ENCODE measurements at places on chromosomes 4 and X. TPM values are rescaled to one million over a fixed set of nuclear protein-coding genes. Genes with fewer than 3 reads are reported as not detected.
A peak's percentile ranks its signal among the peaks of the same experiment; 100 is the strongest.

Gene TLR6
- total RNA-seq = 1.3 TPM

DNA sequence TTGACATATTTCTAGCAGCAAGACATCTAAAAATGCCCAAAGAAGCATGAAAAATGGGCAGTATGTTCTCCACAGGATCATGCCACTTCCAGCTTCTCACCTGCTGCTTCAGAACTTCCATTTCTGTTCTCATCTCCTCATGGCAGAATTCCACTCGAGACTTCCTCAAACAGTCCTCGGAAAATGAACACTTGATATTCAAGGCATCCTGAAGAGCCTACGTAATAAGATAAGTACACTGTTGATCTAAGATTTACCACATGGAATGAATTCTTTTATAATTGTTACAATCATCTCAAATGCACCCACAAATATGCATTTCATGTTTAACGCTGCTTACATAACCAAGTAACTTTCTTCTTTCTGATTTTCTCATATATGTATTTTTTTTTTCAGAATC lies 14.1 kb downstream of the TNIP3 start:
- no peak for DNase-seq

Gene IGSF1
- total RNA-seq = 0.66 TPM

- peak; percentile 43 for DNase-seq
Measured at GRCh38 chr4:78592088-78592783, 40.7 kb downstream of the ANXA3 start.

- peak; percentile 46 for DNase-seq
Measured at GRCh38 chrX:39895218-39896110, 202.3 kb downstream of the BCOR start.

- DNase-seq = peak; percentile 58
Measured at GRCh38 chrX:103175944-103176753, 38.8 kb upstream of the BEX4 start.

DNA sequence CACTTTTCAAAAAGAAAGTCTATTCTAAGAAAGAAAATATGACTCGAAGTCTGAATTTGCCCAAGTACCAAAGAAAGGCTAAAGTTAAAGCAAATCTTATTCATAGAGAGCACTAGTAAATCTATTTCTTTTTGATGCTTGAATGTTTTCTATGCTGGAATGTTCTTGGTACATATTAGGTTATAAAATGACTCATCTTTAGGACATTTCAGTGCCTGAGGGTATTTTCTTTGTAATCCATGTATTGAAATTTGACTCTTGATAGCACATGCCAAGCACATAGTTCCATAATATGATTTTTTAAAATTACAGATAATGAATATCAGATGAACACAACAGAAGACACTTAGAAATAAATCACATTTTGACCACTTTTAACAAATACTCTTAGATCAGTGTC lies 232.8 kb downstream of the TRIML1 start:
- no peak for DNase-seq

DNA sequence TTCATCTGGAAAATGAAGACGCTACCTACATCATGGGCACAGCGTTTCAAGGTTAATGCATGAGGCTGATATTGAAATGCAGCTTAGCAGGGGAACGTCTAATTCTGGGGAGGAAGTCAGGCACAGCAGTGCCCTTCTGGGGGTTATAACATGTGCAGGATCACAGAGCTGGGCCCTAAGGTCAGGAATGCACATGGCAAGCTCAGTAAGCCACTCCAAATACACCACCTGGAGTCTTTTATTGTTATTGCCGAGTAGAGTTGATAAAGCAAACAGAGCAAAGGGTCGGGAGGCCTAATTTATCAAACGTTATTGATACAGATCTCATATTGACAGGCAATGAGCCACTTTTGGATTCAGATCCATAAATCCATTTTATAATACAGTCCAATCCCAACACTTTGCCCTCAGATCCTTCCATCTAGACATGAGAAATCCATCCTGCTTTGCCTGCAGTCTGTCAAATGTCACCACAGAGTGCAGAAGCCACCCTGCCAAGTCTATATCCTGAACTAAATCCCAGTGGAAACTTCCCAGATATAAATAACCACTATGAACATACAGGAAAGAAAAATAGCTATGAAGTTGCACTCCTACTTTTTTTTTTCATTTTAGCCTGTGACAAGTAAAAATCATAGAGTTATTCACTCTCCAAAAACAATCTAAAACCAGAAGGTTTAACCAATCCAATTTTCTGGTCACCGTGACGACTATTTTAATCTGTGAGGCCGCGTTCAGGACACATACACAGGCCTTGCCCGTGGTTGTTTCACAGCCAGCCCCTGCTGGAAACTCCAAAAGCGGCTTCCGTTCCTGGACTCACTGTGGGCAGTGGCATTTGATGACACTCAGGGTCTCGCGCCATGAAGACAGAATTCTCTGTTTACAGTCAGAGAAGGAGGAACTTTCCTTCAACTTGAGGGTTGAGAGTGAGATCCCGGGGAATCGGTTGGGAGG lies 335.4 kb downstream of the DHX15 start:
- DNase-seq = no peak

- no peak for DNase-seq
Measured at GRCh38 chr4:20698820-20699219, 1.4 kb upstream of the PACRGL start.

Gene SPON2
- total RNA-seq = 42.1 TPM

DNA sequence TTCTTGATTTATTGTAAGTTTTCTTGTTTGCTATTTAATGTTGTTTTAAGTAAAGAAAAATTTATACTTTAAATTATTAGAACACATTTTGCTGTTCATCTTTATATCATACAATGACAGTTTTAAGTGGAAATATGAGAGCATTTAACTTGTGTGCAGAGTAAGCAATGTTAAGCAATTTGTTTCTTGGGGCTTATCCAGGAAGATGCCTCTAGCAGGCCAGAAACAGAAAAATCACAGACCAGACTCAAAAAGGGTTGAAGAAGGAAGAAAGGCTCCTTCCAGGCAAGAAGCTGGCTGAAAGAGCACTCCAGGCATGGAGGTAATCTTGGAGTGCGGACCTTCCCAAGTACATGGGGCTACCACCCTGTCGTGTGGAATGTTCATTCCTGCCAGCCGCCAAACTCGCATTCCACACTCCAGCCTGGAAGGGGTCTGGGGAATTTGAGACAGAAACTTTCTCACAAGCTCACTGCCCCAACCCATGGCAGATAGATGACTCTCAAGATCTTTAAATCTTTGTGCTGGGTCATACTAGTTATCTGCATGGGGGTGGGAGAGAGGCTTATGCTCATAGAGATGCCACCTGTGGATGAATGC lies 1521.3 kb upstream of the AGA start:
- DNase-seq = no peak

DNA sequence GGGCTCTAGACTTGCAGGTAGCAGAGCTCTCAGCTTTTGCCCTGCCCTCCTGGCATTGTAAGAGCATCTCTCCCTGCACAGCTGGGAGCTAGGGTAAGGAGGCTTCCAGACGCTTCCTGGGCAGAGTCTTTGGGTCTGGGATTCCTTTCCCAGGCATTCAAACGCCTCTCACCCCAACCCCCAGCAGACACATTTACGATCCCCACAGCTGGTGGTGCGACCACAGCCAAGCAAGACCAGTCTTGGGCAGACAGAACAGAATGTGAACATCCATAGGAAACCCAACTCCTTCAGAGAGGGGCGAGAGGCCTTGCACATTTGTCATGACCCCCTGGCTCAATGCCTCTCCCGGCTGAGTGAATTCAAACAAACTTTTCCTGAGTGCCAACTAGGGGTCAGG lies 38.1 kb upstream of the CD99L2 start:
- no peak for DNase-seq

DNA sequence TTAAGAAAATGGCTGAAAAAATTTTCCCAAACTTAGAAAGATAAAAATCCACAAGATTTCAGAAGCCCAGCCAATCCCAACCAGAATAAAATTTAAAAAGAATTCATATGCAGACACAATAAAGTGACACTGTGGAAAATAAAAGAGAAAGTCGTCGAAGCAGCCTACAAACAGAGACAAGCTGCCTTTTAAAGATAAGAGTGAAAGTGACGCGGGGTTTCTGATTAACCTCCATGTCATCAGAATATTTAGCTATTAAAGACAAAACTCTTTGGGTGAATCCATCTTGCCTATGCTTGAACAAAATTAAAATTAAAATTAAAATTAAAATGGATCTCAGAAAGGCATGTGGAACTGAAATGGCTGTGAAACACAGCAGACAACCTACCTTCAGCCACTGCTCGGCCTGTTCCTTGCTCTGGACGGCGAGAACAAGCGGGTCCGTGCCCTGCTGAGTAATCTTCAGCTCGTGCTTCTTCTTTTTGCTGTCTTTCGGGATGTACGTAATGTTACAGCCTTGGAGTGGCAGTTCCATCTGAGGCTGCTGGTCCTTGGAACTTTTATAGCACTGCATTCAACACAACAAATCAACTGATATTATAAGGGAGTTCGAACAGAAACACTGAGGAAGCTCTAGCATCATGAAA lies 101.4 kb downstream of the AFAP1 start:
- DNase-seq = no peak

Gene METTL14
- total RNA-seq = 53.6 TPM

DNA sequence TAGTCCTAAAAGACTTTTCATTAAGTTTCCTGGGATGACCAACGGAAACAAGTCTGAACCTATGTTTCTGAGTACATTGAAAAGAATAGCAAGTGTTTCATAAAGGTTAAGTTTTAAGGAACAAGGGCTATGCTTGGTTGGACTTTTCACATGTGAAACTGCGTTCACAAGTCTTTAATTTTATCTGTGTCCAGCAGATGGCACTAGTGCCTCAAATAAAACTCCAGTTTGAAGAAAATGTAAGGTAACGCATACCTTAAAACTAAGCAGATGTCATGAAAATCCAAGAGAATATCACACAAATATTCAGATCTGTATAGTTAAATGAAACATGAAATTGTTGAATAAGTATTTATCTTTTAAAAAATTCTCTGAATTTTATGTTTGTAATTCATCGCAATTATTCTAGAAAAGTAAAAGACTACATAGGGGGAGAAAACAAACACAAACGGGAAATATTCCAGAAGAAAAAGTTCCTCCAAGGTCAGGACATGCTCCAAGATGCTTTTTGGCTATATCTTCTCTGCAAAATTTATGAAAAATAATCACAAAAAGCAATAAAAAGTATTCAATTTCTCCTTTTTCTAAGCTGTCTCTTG lies 89.6 kb upstream of the MAD2L1 start:
- DNase-seq = no peak

GRCh38 chrX:10828640-10829039 lies 208.3 kb upstream of the MID1 start:
- no peak for DNase-seq

- no peak for DNase-seq
Measured at GRCh38 chr4:141802333-141802732, 165.9 kb downstream of the IL15 start.

GRCh38 chr4:6172093-6172926 lies 28.0 kb downstream of the JAKMIP1 start:
- no peak for DNase-seq

GRCh38 chr4:51925307-51925706 lies 82.4 kb downstream of the DCUN1D4 start:
- DNase-seq = no peak

DNA sequence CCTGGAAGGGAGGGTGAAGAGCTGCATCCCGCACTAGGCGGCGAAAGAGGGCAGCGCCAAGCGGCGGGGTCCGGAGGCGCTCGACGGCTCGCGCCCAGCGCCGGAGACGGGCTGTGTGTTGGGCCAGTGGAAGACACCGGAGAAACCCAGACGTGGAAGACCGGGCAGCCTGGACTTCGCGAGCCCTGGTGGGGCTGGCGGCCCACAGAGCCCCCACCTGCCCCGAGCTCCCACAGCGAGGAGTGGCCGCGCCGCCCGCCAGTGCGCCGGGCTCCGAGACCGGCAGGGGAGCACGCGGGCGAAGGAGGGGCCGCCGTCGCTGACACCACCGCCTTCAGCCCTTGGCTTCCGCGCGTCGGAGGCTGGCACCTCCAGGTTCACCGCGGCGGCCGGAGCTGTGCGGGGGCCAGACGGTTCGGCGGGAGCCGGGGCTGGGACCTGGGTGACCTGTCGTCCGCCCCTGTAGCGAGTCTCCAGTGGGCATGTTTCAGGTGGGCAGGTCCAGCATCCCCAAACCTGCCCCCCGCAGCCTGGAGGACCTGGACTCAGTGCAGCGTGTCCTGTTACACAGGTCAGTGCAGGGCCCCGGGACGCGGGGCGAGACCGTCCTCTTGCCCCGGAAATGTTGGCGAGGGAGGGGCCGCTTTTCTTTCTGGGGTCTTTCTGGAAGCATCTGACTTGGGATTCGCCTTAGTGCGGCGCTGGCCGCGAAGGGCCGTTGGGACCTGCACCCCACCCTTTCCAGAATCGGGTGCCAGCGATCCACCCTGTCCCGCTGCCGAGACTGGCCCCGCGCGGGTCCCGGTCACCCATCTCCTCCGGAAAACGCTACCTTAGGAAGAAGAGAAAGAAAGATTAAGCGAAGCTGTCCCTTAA lies 9.6 kb upstream of the INTU start:
- peak; percentile 21 for DNase-seq

Gene ITGB1BP2
- 5.9 TPM for total RNA-seq

DNA sequence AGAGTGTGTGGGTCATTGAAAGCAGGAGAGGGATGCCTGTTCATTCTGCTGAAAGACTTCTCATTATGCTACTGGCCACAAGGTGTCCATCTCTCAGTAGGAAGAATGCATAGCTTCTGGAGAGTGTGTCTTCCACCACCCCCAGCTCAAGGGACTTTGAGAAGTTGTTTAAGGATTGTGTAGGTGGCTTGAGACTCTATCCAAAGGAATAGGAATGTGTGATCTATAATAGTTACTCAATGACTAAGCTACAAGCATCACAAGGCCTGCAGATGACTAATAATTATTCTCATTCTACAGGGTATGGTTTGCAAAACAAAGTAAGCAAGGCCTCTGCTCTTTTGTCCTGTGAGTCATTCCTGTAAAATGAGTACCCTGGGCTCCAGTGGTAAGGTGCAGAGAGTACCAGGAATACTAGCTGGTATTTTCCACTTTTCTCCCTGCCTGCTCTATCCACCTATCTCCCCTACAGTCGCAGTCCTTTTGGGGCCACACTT lies 279.8 kb upstream of the BOD1L1 start:
- DNase-seq = no peak

DNA sequence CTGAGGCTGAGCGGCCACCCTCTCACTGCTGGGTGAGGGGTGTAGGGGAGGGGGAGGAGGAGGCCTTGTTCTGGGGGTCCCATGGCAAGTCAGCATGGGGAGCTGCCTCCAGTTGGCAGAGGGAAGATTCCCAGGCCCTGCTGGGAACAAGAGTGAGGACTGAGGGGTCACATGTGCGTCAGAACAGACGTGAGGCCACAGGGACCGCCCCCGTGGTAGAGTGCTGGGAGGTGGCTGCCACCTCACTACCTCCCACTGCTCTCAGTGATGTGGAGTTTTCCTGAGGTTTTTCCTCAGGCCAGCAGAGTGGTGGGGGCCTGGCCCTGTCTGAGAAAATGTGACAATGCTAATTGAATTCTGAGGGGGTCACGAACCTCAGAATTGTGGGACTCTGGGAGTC lies 568 bp downstream of the MAGEC1 start:
- no peak for DNase-seq

- no peak for DNase-seq
Measured at GRCh38 chr4:77145842-77146185, 11.2 kb upstream of the CCNG2 start.

GRCh38 chr4:25032126-25032525 lies 1.4 kb upstream of the LGI2 start:
- no peak for DNase-seq

Measured in mucosa of descending colon (tissue), 3 donors.